ENCODE measurements at places on chromosomes 13 and 19.

GRCh38 chr19:16836115-16837034, 7.2 kb downstream of the SIN3B start:
- peak; percentile 20 for DNase-seq

- DNase-seq: no peak
Measured at GRCh38 chr19:23099966-23100365, 16.9 kb upstream of the ZNF730 start.

GRCh38 chr13:77349365-77349764, 22.5 kb upstream of the MYCBP2 start:
- DNase-seq: no peak

DNA sequence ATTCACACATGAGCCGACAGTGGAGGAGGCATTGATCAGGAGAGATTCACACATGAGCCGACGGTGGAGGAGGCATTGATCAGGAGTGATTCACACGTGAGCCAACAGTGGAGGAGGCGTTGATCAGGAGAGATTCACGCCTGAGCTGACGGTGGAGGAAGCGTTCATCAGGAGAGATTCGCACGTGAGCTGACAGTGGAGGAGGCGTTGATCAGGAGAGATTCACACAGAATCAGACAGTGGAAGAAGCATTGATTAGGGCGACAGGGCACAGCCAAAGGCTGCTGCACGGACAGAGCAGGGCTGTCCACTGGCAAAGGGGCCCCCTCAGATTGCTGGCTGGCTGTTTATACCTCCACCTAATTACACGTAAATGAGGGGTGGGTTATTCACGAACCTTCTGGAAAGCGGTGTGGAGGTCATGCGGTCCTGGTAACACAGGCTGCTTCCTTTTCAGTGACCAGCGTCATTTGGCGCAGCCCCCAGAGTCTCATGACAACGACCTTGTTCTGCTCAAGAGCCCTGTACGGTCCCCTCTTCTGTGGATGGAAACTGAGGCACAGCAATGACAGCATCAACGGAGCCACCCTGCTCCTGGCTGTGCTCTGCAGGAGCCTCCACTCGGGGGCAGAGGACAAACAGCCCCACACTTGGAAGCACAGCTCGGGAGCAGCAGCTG, 50.6 kb upstream of the GAS6 start:
- no peak for DNase-seq

- no peak for DNase-seq
Measured at GRCh38 chr19:58387338-58388174, 487 bp downstream of the RPS5 start.

GRCh38 chr19:11338569-11339253, 746 bp downstream of the RAB3D start:
- DNase-seq: no peak

GRCh38 chr13:95083758-95084157, 217.5 kb downstream of the ABCC4 start:
- DNase-seq: peak; percentile 74

DNA sequence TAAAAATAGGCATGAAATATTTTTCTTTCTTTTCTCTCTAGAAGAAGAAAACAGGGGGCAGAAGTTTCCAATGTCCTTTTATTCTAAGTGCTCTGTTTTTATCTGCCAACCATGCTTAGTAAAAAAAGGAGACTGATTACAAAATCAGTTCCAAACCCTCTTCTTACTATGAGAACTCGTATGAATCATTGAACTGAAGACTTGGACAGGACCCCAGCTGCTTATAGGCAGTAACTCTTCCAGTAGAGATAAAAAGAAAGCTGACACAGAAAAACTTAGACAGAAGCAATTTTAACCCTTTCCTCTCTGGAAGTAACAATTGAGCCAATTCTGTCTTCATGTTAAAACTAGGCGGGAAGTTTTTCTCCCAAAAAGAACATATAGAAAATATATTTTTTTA, 24.5 kb upstream of the FREM2 start:
- DNase-seq: peak; percentile 77
